Retina (tissue), 1 donor: ENCODE measurements at places on chromosomes 1 and 21.

- no peak for DNase-seq
Observed at GRCh38 chr1:13830616-13831280, 130.8 kb downstream of the PRDM2 start.

GRCh38 chr1:175163702-175164101 is 28.9 kb downstream of the KIAA0040 start:
- no peak for DNase-seq

GRCh38 chr1:229620876-229621275 is 5.0 kb downstream of the TAF5L start:
- DNase-seq: no peak

DNA sequence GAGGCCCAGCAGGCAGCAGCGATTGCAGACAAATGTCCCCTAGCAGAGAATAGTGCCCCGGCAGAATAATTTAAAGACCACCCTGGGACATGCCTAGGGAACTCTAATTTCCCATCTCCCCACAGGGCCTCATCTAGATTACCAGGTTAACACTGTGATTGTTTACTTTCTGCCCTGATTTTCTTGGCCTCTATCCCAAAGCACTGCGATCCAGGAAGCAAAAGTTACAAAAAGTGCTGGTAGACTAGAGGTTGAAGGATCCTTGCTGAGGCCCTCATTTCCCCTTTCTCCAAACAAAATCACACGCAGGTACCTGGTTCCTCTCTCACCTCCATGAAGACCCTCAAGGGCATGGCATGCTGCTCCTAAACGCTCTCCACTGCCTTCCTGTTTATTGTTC is 229.7 kb downstream of the C1orf94 start:
- DNase-seq: no peak

DNA sequence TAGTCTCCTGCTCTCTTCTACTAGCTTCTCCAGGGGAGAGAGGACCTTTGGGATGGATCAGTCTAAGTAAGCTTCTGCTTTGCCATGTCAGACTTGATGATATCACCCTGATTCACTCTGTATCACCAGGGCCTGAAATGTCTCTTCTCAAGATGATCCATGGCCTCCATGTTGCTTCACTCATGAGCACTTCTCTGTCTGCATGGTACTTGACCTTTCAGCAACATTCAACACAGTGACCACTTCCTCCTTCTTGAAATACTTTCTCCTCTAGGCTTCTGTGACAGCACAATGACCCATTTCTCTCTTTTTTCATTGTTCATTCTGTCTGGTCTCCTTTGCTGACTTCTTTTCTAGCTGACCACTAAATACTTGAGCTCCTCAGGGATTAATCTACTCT is 35.3 kb upstream of the NGF start:
- DNase-seq: no peak

DNA sequence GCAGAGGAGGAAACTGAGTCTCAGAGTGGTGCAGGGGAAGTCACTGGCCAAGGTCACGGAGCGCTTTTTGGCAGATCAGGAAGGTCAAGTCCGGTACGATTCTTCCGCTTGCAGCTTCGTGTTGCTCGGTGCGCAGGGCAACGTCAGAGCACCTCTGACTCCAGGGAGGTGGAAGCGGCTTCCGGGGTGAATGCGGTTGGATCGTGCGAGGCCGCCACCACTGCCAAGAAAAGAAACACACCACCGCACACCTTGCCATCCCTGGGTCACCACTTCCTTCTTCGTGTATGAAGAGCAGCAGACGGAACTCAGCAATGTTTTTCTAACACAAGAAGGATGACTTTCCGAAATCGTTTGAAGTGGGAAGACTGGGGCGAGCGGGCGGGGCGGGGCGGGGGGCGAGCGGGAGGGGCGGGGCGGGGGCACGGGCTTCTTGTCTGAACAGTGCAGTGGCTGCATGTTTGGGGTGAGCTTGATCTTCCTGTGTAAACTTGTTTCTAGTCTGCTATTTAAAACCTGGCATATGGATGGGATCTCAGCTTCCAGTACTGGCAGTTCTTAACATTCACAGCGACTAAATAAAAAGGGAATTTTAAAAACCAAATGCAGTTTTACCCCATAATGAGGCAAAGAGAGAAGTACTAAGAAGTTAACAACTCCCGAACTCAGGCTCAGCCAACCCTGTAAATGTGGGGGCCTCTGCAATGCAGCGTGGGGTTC is 300.0 kb downstream of the RRAGC start:
- no peak for DNase-seq

- DNase-seq: no peak
Observed at GRCh38 chr1:108556499-108556898, 3.4 kb upstream of the EEIG2 start.

DNA sequence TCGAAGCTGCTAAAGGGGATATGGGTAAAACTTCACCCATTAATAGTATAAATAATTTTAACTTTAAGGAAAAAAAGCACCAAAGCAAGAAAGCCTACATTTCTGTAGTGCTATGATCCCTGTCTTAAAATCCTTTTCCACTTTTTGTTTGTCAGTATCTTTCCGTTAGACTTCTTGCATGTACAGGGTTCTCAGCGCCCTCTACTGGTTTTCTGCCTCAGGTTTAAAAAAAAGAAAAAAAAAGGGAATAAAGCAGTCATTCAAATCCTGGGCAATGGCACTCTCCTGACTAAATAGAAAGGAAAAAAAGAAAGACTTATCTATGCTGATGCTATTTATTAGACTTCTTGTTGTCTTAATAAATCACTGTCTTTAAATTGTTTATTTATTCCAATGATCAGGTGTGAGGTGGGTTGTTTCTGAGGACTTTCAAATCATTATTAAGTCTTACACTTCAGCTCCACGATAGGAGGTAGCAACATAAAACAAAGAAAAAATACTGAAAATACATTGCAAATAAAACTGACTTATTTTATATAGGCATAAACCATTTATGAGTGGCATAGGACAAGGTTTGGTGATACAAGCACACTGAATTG is 475.4 kb upstream of the NR5A2 start:
- DNase-seq: peak; percentile 83

DNA sequence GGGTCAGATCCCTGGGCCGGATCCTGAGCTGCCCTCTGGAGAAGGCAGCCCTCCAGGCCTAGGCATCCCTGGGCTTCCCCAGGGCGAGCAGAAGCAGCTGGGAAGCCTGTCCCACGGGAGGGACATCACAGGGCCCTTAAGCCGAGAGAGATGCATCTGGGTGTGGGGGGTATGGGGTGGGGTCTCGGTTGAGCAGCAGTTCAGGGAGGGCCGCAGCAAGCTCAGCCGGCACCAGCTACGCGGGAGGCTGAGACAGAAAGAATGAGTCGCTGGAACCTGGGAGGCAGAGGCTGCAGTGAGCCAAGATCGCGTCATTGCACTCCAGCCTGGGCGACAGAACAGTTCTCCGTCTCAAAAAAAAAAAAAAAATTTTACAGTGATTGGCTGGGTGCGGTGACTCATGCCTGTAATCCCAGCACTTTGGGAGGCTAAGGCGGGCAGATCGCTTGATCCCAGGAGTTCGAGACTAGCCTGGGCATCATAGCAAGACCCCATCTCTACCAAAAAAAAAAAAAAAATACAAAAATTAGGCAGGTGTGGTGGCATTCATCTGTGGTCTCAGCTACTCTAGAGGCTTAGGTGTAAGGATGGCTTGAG is 37.7 kb downstream of the RRP1 start:
- DNase-seq: no peak

GRCh38 chr1:106646261-106646784 is 410.2 kb upstream of the PRMT6 start:
- no peak for DNase-seq

DNA sequence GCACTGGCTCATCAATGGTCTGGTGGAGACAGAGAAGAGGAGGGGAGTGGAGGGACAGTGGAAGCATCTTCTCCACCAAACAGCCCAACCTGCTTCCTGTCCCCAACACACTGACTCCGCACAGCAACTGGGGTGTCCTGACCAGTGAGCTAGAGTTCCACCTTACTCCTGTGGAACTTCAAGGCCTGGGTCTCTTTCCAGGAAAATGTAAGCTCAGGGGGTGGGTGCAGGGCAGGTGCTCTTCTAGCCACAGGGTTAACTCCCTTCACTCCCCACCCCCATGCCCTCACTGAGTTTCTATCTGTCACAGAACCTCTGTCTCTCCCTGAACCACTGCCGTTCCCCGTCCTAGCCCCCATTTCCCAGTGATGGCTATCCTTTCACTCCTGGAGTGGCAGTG is 876 bp downstream of the MOB3C start:
- no peak for DNase-seq

GRCh38 chr1:8471451-8471850 is 153.5 kb downstream of the SLC45A1 start:
- DNase-seq: no peak

GRCh38 chr1:228922722-228923376 is 187.6 kb downstream of the RHOU start:
- DNase-seq: no peak

DNA sequence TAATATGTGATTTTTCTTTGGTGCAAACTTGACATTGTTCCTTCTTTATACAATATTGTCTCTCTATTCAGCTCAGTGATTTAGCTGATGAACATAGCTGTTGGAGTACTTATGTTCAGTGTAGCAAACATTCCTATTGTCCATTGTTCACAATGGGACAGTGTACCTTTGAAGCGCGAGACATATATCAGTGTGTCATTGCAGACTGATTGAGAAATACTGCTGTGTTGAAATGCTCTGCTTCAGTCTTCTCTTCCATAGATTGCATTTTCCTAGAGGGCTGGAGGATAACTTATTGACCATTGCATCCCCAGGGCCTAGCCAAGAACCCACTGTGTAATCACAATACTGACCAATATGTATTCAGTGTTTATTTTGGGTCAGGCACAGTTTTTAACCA is 46.5 kb downstream of the HLX start:
- DNase-seq: no peak

DNA sequence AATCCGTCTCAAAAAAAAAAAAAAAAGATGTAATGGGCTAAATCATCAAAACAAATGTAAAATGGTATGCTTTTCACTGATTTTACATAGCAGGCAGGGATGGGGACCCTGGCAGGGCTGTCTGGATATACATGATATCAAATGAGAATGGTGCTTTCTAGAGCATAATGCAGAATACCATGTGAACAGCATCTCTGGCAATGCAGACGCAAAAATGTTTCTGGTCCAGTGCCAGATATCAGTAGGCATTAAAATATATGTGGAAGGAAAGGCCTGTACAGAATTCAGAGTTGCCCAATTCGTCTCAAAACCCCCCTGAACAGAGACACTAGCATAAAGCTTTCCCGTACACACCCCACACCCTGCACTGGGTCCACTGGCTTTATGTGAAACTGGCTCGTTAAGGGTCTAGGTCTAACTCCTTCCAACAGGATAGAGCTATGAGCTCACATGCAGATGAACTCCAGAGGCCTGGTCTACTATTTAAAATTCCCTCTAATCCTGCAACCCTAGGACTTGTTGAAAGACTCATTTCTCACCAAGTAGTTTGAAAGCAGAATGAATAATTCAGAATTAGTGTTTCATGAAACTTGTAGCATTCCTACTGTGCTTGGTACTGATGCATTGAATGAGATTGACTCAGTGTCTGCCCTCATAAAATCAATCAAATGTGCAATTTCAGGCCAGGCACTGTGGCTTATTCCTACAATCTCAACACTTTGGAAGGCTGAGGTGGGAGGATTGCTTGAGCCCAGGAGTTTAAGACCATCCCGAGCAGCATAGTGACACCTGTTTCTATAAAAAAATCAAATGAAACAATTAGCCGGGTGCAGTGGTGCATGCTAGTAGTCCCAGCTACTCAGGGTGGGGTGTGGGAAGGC is 2.6 kb upstream of the MYSM1 start:
- DNase-seq: no peak

- no peak for DNase-seq
Observed at GRCh38 chr1:226845624-226846023, 24.8 kb upstream of the PSEN2 start.

GRCh38 chr1:156347331-156347730 is 9.0 kb downstream of the TSACC start:
- DNase-seq: no peak

- no peak for DNase-seq
Observed at GRCh38 chr21:41671859-41672542, 94.9 kb downstream of the RIPK4 start.

DNA sequence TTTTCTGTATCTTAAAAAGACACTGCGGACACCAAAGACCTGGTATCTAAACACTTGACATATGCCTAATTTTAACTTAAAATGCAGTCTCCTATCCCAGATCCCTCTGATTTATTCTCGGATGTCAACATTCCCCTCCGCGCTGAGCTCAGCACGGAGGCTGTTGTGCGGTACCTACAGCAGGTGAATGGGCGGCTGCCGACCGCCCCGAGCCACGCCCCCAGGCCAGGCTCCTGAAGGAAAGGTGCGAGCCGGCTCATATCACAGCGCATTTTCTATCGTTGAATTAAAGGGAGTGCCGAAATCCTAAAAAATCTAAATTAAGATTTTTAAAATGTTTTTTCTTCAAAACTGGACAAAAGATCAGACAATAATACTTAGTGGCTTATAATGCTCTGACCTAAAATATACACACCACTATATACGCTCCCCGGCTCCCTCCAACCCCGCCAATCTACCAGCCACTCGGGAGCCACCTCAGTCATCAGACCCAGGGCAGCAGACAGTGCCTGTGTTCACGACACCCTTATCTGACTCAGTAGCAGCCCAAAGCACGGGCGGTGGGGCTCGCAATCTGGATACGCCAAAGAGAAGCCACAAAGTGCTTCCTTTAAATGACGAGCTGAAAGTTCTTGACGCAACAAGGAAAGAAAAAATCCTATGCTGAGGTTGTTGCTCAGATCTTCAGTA is 4.1 kb downstream of the WRAP73 start:
- DNase-seq: no peak

GRCh38 chr1:52756020-52756419 is 29.8 kb downstream of the ZYG11B start:
- DNase-seq: no peak

GRCh38 chr1:198601936-198602889 is 36.6 kb upstream of the PTPRC start:
- no peak for DNase-seq

GRCh38 chr1:77847621-77848080 is 40.8 kb upstream of the NEXN start:
- DNase-seq: no peak

DNA sequence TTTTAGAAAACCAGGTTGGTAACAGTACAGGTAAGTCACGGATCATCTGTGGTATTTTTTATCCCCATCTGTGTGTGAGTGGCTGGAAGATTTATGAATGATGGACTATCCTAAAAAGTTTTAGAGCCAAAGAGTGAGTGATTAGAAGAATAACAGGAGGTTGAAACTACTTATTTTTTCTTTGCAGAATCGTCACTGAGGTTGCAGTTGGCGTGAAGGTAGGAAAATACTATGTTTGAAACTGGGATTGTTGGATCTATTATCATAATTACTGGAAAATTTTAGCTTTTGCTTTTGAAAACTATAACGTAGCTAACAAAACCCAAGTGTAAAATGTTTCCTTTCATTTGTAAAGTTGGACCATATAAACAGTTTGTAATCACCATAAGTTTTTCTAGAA is 1.8 kb downstream of the PTBP2 start:
- no peak for DNase-seq

GRCh38 chr1:1219341-1219740 is 5.4 kb upstream of the TNFRSF4 start:
- DNase-seq: no peak

GRCh38 chr1:43243299-43243698 is 26.5 kb upstream of the TMEM125 start:
- no peak for DNase-seq
